ENCODE measurements at places on chromosomes 2 and 18.

GRCh38 chr18:68041327-68041726 lies 524.8 kb upstream of the DSEL start:
- peak; percentile 21 for DNase-seq

DNA sequence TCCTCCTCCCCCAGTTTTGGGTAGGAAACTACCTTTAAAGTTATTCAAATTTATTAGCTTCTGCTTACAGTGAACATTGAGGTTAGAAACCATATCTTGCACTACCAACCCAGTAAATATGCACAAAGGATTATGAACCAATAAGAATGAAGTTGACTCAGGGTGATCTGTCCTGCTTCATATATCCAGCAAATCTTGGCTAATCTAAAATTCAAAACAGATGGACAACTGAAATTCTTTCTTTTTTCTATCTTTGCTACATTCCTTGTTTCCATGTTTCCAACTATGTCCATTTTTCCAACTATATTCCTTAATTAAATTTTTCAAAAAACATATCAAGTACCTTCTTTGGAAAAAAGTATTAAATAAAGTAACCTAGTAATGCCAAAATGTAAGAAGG lies 149.3 kb downstream of the FAM124B start:
- DNase-seq: peak; percentile 86

- DNase-seq: no peak
These were observed 81.2 kb upstream of the CYRIA start for GRCh38 chr2:16746833-16747232.

GRCh38 chr18:46343931-46344372 lies 239.8 kb downstream of the HAUS1 start:
- DNase-seq: no peak

DNA sequence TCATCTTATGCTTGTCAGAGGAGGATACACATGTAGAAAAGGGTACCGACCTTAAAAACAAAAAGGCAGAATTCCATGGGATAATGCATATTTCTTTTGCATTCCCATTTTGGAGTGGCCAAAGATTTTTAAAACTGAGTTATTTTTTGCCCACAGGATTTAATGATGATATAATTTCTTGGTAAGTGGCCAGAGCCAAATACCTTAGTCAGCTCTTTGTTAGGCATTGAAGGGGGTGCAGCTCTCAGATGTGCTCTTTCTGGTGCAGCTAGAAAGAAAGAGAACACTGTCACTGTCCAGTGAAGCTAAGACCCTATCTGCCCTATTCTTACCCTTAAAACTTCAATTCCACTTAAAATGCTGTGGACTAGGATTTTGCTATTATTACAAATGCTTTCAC lies 10.8 kb downstream of the COQ10B start:
- DNase-seq: peak; percentile 32

DNA sequence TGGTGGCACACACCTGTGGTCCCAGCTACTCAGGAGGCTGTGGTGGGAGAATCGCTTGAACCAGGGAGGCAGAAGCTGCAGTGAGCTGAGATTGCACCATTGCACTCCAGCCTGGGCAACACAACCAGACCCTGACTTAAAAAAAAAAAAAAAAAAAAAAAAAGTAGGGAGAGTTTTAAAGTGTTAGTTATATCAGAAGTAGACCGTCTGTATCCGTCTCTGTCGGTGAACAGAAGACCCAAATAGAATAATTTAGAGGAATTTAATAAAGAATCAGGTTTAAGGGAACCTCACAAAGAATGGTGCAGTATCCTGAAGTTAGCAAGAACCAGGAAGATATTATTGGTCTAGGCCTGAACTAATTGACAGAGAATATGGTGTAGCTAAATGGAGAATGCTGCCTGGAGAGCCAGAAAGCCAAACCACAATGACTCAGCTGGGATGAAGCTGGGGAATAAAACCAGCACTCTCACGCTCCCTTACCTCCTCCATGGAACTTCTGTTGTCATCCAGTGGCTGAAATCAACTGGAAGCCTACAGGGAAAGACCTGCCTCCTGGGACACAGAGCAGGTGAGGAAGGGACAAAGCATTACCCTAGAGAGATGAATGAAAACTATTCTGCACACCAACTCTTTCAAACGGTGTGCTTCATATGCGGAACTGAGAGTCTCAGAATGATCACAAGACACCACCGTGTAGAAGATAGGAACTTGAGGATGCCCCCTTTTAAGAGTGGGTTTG lies 39.1 kb upstream of the PLEKHM3 start:
- peak; percentile 90 for DNase-seq

DNA sequence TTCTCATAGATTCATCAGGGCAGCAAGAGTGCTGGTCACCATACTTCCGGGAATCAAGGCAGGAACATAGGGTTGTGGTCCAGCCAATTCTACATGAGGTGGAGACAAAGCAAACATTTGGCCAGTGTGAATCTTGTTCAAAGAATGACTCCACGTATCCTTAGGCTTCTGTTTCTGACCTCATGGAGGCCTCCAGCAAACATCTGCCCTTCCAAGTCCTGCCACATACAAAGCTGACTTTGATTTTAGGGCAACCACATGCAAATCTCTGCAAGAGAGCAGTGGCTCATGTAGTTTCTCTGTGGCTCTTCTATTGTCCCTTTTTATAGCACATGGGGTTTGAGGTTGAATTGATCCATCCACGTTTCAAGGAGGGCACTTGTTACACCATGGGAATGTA lies 132.1 kb upstream of the MMADHC start:
- DNase-seq: no peak

- DNase-seq: no peak
These were observed 208.3 kb downstream of the AFF3 start for GRCh38 chr2:99933894-99934650.

- peak; percentile 77 for DNase-seq
These were observed 62.9 kb upstream of the CTIF start for GRCh38 chr18:48475635-48476549.

DNA sequence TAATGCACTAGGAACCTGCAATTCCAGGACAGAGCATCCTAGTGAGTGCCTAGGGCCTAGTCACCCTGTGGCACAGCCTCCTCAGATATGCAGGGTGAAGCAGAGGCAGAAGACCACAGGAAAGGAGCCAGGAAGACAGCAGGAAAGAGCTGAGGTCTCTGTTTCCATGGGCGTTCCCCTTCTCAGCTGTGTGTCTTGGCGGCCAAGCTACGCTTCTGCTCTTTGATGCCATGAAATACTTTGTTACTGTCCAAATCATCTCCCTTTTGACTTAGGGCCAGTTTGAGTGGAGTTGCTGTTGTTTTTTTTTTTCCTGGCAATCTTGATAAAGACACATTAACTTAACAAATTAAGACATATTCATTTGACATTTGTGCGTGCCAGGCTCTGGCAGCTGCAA lies 67.3 kb downstream of the APOB start:
- DNase-seq: no peak

- no peak for DNase-seq
These were observed 117.9 kb upstream of the PELI1 start for GRCh38 chr2:64262071-64262470.

DNA sequence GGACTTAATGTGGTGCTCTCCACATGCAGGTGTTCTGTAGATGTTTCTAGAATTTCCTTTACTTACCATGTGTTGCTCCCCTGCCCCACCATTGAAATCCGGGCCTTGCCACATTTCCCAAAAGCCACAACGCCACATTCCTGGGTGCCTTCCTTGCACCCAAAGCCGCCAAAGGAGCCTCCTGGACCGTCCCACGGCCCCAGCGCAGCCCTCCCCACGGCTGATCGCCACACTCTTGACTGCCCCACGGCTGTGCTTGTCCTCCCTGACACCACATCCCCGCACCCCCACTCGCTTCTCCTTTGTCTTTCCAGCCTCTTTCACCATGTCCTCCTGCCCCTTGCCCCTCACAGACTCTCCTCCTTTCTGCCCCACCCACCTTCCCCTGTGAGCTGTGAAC lies 40.2 kb upstream of the CHMP1B start:
- DNase-seq: no peak

- DNase-seq: no peak
These were observed 166.5 kb downstream of the PTPRM start for GRCh38 chr18:7733642-7734041.

GRCh38 chr2:64008434-64009009 lies 10.7 kb downstream of the VPS54 start:
- no peak for DNase-seq

DNA sequence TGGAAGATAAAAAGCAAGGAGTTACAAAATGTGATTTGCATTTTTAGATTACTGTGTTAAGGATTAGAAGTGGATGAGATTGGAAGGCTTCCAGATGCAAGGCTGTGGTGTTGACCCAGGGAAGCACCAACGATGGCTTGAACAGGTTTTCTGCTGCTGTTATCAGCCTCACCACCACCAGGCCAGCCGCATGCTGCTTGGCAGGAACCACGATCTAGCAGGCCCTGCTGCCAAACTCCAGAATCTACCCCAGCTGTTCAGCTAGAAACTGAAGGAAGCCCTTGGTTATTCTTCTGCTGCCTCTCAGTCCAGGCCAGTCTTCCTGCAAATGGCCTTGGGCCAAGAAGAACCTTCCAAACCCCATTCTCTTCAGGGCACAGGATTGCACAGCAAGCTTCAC lies 133.9 kb downstream of the MTCL1 start:
- no peak for DNase-seq

- DNase-seq: peak; percentile 44
These were observed 226.1 kb upstream of the REV1 start for GRCh38 chr2:99715956-99716355.

- DNase-seq: no peak
These were observed 100.9 kb downstream of the DPP10 start for GRCh38 chr2:114543236-114543766.

- DNase-seq: no peak
These were observed 407.0 kb downstream of the SUCLG1 start for GRCh38 chr2:84052043-84052442.

DNA sequence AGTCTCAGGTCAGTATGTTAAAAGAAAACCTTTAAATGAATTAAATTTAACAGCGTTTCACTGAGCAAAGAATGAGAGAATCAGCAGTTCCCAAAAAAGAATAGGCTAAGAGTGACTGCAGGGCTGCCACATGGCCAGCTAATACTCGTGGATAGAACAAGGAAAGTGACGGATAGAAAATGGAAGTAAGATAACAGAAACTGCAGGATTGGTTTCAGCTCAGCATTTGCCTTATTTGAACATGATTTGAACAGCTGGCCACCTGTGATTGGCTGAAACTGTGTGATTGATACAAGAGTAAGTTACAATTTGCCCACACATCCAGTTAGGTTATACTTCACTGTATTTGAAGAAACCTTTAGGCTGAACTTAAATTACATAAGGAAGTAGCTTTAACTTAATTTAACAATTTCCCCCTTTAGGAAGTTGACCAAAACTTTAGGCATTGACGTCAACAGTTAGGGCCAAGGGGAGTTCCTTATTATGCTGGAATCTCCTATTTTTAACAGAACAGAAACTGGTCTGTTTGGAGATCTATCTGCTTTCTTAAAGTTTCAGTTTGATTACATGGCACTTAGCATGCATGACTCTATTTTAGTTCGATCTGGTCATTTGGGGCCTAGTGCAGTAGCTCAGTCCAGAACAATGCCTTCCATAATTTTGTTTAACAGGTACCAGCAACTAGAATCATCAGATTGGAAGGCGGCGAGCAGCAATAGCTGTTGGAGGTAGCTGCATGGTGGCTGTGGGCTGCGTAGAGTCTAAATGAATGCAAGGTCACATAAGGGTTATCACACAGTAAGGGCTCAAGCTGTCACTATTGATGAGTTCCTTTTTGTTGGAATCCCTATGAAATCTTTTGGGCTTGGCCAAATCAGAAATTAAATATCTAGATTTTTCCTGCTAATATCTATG lies 143.4 kb downstream of the TRIM43 start:
- no peak for DNase-seq

DNA sequence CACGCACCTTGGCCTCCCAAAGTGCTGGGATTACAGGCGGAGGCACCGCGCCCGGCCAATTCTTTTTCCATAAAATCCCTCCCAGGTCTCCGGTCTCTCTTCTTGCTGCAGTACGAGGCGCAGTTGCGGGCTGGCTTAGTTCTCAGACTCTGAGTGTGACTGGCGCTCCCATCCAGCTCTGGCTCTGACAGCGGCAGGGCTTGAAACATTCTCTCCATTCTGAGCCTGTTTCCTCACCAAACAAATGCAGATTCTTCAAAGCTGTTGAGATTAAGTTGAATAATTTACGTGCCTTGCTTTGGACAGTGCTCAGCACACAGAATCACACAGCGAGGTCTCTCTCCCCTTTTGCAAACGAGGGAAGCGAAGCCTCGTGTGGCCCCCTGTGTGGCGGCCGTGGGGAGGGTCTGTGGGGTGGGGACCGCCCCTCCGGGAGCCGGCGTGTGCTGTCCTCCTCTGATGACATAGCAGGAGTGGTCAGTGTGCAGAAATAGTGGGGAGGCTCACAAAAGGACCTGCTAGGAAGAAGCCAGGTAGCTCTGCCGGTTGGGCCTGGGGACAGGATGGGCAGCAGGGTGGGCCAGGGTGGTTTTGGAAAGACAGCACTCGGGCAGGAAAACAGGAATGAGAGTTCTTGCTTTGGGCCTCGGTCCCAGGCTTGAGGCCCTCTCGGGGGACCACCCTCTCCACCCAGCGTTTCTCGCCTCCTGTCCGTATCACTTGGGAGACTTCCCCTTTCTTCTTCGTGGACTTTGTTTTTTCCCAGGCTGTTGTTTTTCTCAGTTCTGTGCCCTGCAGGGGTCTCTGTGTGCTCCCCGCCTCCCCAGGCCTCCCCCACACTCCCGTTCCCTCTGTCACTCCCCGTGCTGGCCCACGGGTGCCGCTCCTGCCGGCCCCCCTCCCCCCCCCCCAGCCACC lies 75.0 kb downstream of the KCNG2 start:
- DNase-seq: no peak

DNA sequence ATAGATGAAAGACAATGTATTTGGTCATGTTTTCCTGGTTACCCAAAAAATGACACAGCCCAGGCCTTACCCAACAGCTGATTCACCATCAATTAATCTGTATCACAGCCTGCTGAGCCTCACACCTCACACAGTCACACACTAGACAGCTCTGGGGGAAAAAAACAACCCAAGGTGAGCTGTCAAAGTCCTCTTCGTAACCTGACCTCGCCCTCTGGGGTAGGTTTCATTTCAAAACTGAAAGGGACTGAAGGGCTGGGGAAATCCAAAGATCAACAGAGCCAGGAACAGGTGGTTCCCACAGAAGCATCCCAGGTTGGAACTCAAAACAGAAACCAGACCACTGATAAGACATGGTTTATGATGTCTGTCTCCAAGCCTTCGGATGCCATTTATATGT lies 18.2 kb upstream of the PCBP1 start:
- no peak for DNase-seq

DNA sequence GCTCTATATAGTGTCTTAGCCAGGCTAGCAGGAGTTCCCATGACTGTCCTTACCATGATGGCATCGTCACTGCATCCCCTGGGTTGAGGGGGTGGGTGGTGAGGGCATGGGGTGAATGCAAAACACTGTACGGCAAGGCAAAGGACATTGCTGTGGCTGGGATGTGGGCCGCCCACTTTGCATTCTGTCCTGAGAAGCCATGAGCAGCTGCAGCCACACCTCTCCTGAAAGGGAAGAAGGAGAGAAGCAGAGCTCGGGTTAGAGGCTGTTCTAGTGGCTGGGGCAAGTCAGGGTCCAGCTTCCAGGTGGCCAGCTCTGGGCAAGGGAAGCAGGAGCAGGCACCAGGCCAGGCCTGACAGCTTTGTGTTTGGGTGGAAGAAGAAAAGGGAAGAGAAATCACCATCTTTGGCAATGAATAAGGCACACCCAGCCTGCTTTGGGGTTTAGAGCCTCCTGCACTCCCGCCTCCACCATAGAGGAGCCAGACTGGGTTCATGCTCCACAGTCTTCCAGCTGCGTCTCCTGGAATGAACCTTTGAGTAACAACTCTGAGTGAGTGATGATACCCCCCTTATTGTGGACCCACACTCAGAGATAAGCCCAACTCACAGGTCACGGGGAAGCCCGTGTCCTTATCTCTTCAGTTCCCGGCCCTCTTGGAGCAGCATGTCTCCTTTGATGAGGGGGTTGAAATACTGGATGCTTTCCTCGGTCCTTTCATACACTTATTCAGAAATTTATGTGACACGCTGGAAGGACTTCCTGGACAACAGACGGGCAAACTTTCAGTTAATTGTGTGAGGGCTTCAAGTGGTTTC lies 63.4 kb downstream of the INPP4A start:
- DNase-seq: no peak
